ENCODE measurements at places on chromosomes 2 and 18. TPM values are rescaled to one million over a fixed set of nuclear protein-coding genes. Genes with fewer than 3 reads are reported as not detected.
A peak's percentile ranks its signal among the peaks of the same experiment; 100 is the strongest.

Gene SP5
- 1.8 TPM for total RNA-seq

Gene NPHP1
- 2.5 TPM for total RNA-seq

DNA sequence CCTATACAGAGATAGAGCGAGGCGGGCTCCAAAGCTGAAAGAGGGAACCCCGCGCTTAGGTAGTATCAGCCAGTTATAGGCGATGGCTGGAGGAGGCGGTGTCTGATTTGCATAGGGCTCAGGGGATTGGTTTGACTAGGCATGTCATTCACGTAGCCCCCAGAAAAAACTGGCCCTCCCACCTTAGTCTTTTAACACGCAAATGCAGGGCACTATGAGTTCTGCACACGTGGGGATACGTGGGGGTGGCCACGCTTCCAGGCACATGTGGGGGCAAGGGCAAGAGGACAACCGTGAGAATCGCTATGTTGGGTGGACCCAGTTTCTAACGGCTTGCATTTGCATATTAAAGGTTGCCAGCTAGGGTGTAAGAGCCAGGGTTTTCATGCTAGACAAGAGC, 56.7 kb upstream of the MSTN start:
- peak; percentile 25 for DNase-seq

- DNase-seq, result no peak
These were observed 57.3 kb downstream of the EPC2 start for GRCh38 chr2:148701877-148702276.
